ENCODE measurements at places on chromosomes 11 and 22.

DNA sequence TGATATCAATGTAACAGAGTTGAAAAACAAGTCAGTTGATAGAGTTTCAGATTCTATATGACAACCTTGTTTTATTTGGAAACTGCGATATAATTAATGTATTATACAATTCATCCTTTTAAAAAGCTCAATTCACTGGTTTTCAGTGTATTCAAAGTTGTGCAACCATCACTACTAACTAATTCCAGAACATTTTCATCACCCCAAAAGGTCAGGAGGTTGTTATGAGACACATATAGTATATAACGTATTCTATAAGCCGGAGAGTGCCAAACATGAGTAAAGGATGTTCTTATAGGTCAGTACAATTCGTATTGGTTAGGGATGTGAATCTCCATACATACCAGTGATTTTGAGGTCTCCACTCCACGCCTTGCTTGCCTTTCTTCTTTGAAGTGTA lies 40.1 kb upstream of the UCP3 start:
- DNase-seq: no peak

- peak; percentile 34 for DNase-seq
Measured at GRCh38 chr11:81869351-81870065, 864.2 kb downstream of the FAM181B start.

DNA sequence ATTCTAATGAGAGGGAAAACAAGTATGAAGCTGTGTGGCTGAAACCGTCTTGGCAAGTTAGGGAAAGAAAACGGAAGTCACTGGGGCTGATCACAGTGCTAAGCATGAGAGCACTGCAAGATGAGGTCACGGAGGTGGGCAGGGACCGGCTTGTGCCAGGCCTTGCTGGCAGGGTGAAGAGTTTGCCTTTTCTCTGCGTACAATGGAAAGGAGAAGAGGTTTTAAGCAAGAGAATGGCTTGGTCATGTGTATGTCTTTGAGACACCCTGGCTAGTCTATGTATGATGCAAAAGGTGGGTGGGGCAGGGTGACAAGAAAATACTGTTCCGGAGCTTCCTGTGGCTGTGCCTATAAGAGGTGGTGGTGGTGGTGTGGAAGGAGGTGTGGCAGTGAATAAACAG lies 567.9 kb downstream of the NTM start:
- DNase-seq: no peak

- no peak for DNase-seq
Measured at GRCh38 chr11:69375316-69376154, 81.6 kb downstream of the MYEOV start.

- DNase-seq: no peak
Measured at GRCh38 chr11:12991426-12991825, 17.7 kb upstream of the RASSF10 start.

- no peak for DNase-seq
Measured at GRCh38 chr11:96160732-96161306, 182.2 kb downstream of the MAML2 start.

DNA sequence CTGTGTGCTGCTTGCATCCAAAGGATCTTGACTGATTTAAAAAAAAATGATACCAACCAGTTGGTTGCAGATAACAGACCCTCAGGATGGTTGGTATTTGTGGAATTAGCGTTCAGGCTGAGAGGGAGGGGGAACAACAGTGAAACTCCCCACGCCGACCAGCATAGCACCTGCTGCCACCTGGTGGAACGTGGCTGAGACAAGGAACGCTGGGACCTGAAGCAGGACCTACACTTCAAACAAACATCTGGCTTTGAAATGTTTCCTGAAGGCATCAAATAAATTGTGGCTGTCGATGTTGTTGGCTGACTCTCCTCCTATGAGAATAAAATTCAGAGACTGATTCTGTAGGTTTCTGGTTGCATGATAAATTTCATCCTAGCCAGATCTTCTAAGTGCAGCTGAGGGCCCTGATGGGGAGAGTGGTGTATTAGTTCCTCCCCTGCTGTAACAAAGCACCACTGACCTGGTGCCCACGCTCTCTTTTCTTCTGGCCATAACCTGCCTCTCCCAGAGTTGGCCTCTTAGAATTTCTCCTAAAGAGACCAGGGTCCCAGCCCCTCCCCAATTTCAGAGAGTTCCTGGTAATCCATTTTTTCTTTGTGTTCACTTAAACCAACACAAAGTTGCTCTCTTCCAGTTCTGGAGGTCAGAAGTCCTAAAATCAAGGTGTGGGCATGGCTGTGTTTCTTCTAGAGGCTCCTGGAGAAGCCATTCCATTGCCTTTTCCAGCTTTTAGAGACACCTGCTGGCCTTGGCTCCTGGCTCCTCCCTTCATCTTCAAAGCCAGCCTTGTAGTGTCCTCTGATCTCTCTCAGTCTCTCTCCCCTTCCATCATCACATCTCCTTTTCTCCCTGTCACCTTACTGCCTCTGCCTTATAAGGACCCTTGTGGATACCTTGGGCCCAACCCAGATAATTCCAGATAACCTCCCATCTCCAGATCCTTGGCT lies 17.3 kb downstream of the APOL2 start:
- DNase-seq: no peak

GRCh38 chr11:110349138-110349996 lies 53.0 kb upstream of the RDX start:
- peak; percentile 44 for DNase-seq

DNA sequence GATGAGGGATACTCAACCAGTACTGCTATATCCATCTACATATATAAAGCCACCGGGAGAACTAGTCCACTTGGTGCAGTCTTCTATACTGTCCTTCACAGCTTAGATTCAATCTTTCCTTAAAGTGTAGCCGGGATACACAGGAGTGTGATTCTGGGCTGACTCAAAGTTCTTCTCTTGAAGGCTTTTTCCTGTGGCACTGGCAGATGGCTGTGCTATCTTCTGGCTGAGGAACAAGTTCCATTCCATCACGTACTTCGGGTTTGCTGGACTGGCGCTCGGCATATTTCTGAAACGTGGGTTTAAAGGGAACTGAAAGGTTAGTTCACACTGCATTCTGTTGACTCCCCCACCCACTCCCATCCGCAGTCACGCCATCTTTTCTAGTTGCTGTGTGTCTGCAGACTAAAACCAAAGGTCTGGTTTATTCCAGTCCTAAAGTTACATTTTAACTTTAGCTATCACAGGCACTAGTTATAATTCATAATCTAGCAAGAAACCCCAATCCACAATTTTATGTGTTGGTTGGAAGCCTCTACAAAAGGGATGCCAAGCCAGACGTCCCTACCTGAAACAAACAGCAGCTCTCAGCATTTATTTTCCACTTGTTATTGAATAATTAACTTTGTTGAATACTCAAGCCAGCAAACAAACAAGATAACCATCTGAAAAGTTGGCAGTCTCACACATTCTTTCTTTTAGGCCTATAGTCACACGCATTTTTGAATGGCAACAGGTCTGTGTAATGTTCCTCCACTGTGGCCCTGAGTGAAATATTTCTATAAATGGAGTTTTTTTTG lies 7.5 kb upstream of the C11orf65 start:
- DNase-seq: no peak

DNA sequence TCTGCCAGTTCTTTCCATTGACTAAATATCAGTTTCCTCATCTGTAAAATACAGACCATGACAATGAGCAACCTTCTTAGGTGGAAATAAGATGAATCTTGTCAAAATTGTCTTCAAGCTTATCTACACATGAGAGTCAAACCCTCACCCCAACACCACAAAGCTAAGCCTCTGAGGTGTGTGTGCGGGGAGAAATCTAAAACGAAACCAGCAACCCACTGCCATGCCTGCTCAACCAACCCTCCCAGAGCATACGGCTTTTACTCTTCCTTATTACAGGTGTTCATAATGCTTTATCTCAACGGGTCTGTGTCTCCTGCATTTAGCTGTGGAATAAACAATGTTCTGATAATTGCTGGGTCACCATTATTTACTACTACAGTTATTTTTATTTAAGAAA lies 235.4 kb downstream of the KIRREL3 start:
- DNase-seq: no peak

DNA sequence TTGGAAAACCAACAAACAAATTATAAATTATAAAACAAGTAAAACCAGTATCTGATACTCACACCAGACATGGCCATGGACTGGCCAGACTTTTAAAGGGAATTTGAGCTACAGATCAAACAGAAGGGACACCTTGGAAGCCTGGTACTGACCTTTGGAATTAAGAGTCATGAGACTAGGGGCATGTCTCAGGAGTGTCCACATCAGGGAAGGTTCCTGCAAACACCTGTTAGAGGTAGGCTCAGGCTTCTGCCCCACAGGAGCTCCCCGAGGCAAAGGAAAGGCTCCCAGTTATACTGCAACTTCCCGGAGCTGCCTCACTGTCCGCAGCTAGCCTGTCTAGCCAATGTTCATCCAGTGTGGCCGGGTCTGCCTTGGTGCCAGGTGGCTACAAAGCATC lies 290.1 kb downstream of the BUD13 start:
- no peak for DNase-seq

DNA sequence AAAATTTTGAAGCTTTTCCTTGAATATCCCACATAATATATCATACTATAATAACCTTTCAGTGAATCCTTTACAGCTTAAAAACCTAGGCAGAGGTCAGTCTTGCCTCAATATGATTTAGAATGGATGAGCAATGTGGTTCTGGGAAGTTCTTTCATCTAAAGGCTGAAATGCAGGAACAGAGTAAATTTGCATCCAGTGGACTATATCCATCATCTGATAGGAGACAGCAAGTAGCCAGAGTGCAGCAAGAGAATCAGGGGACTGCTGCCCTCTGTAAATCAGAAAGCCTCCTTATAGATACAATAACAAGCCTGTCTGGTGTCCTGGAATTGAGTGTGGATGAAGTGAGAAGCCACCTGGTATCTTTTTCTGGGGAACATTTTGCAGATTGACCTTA lies 748.3 kb upstream of the CCDC90B start:
- no peak for DNase-seq

- DNase-seq: no peak
Measured at GRCh38 chr11:34653031-34653430, 32.1 kb downstream of the EHF start.

DNA sequence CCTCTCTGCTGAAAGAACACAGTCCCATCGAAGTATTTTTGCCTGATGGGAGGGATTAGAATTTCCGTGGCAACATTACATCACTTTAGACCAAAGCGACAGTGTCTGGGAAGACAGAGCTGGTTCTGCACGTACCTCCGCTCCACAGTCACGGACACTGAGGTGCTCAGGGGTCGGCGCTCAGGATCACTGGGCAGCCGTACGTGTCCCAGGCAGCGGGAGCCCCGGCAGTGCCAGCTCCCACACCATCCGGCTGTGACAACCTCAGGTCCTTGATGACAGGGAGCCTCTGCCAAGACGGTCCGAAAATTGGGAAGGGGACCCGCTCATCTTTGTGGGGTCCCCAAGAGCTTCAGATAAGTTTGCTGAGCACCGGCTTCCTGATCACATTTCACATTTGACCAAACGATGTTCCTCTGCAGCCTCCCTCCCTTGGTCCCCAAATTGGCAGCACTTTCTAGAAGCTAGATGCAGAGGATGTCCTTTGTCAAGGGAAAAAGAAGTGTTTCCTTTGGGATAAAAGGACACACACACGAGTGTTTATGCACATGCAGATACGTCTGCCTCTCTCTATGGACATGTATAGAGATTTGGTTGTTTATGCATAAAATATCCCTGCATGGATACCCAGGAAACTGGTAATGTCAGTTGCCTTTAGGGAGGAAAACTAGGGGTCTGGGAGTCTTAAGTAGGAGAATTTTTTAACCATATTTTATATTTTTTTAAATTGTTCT lies 61.6 kb upstream of the LINC01488 start:
- no peak for DNase-seq

DNA sequence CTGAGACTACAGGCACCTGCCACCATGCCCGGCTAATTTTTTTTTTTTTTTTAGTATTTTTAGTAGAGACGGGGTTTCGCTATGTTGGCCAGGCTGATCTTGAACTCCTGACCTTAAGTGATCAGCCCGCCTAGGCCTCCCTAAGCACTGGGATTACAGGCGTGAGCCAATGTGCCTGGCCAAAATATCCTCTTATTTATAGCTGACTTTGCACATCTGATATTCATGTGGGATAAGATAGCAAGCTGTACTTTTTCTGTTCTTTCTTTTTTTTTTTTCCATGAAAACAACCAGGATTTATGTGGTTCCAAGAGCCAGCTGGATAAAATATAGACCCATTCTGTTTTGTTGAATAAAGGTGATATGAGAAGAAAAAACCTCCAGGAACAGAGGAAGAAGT lies 12.1 kb upstream of the XBP1 start:
- DNase-seq: no peak

DNA sequence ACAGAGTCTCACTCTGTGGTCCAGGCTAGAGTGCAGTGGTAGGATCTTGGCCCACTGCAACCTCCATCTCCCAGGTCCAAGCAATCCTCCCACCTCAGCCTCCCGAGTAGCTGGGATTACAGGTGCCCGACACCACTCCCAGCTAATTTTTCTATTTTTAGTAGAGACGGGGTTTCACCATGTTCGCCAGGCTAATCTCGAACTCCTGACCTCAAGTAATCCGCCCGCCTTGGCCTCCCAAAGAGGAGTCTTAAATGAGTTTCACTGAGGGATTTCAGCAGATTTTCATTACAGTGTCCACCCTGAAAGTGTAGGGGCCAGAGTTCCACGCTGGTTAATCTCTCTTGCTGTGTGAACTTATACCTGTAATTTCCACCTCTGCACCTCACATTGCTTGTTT lies 412 bp upstream of the RPS3 start:
- no peak for DNase-seq
